ENCODE measurements at places on chromosomes 12 and 14.
A peak's percentile ranks its signal among the peaks of the same experiment; 100 is the strongest.

GRCh38 chr12:126772171-126772864 is 1494.7 kb upstream of the TMEM132C start:
- DNase-seq, result no peak

DNA sequence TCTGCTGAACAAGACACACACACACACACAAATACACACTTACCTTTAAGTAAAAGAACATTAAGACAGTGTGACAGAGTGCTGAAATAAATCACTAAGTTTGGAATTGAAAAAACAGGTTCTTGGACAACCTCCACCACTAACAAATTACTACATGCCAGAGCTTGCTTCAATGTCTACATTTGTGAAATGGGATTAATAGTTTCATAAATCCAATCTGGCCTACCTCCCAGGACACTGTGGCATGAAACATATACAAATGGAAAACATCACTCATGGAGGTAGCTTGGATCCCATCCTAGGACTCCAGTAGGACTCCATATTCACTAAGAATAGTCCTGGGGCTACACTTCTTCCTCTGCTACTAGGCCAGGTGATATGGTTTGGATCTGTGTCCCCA is 8.2 kb upstream of the CCDC60 start:
- DNase-seq, result no peak

GRCh38 chr14:21003788-21004346 is 4.8 kb downstream of the SLC39A2 start:
- no peak for DNase-seq

GRCh38 chr14:51922624-51923023 is 62.2 kb downstream of the GNG2 start:
- peak; percentile 49 for DNase-seq

DNA sequence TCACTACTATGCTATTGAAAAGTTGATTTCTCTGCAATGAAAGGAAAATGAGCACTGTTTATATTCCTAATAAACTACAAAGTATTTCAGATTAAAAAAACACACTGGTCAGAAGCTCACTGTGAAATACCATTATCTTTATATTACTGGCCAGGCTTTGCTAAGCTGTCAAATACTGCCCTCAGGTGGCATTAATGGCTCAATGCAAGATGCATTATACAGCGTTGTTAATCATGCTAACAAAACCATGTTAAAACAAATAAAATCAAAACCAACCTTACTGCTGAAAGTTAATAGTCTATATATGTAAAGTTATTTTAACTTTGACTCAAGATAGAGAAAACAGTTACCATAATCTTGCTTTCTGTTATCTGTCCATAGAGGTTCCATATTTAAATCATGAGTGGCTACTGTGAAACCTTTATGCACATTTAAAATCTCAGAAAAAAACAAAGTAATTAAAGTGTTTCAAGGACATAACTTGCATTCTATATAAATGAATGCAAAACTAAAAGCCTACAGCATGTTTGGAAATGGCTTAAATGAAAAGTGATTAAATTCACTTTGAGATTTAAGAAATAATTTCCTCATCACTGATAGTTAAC is 121.7 kb downstream of the RALGAPA1 start:
- DNase-seq, result peak; percentile 35

- no peak for DNase-seq
Observed at GRCh38 chr12:64797156-64797555, 27.3 kb upstream of the TBC1D30 start.

- DNase-seq, result no peak
Observed at GRCh38 chr12:70449753-70450341, 83.8 kb downstream of the KCNMB4 start.

- no peak for DNase-seq
Observed at GRCh38 chr14:49934646-49935045, 41.8 kb downstream of the ARF6 start.

DNA sequence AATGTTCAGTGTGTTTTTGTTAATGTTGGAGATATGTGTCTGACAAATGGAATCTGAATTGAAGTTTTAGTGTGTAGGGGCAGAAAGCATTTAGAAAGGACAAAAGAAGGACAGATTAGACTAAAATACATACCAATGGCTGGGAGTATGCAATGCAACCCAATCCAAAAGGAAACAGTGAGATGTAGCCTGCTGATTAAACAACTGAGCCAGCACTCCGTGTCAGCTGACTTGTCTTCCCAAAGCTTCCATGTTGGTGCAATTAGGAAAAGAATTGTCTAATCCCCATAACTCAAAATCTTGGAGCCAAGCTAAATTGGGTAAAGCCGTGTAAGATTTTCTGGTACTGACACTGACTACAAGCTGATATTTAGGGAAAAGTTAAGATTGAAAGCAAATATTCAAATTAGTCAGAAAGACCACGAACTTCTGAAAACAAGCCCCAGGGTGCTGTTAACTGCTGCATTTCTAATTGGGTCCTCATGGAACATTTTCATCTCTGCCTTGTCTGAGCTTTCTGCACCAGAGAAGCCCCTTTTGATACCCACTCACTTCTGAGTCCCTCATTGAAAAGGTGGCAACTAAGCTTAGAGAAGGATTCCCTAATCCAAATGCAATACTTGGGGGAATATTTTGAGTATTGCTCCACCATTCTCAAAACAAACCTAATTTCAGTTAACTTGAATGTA is 109.1 kb downstream of the DAD1 start:
- DNase-seq, result no peak

DNA sequence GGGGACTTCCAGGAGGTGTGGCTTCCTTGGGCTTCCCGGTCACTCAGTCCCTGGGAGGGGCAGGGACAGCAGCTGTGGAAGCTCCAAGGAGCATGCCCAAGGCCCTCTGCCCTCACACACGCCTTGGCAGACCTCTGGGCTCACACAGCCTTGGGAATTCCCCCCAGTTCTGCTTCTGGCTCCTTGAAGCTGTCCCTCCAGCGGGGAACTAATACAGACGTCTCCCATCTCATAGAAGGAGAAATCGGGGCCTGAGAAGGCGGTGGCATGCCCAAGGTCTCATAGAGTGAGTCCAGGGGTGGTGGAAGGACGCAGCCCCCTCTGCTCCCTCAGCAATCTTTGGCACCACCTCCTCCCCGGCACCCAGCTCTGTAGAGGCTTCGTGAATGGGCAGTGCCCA is 15.7 kb upstream of the TMEM119 start:
- DNase-seq, result no peak

DNA sequence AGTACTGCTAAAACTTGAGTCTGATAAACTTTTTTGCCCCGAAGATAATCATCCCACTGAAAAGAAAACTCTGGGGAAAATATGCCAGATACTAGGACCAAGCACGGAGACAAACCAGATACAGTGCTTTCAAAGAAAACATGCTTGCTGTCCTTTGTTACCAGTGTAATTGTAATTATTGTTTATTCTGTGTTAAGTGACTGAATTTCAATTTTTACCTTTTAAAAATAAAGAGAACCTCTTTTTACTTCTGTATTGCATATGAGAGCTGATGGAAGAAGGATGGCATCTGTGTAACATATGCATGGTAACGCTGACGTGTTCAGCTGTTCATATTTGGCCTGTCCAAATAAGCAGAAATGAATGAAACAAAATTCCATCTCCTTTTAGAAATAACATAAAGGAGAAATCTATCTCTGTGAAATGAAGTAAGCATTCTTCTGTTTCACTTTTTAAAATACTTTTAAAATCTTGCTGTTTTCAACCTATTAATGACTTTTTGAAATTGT is 22.5 kb downstream of the SLC35E3 start:
- DNase-seq, result no peak

GRCh38 chr12:22286569-22286968 is 47.9 kb downstream of the ST8SIA1 start:
- DNase-seq, result no peak

- no peak for DNase-seq
Observed at GRCh38 chr14:72464226-72464625, 429.7 kb downstream of the DPF3 start.

- DNase-seq, result no peak
Observed at GRCh38 chr12:121568971-121569751, 11.7 kb downstream of the KDM2B start.

DNA sequence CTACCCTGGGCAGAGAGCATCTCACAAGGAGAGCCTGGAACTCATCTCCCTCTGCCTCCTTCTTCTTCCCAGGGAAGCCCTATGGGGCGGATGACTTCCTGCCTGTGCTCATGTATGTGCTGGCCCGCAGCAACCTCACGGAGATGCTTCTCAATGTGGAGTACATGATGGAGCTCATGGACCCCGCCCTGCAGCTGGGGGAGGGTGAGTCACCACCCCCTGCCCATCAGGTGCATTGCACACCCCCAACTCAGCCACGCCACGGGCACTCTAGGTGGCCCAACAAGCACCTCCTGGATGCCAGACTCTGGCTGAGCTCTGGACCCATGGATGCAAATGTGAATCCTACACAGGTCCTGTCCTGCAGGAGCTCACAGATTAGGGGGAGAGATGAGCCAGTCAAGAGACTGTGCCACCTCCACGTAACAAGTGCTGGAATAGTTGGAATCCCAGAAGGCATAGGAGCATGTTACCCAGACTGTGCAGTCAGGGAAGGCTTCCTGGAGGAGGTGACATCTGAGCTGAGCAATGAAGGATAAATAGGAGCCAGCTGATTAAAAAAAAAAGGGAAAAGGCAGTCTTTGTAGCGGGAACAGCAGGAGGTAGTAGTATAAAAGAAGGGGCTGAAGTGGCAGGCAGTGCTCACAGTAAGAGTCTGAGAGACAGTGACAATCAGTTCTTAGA is 71.9 kb downstream of the LGMN start:
- no peak for DNase-seq

DNA sequence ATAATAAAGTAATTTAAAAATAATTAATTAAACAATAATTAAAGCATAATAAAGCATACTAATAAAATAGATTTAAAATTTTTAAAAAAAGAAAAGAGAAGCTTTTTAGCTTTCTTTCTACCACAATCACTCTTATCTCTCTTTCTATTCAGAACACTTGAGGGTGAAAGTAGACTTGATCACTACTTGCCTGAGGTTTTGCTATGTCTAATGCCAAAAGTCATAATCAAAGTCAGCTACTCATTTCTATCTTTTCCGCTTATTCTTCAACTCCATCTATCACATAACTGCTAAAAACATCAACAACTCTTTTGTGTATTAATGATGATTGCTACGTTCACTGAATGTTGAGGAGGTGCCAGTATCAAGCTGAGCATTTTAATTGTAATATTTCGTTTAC is 202.0 kb upstream of the KRR1 start:
- DNase-seq, result no peak

DNA sequence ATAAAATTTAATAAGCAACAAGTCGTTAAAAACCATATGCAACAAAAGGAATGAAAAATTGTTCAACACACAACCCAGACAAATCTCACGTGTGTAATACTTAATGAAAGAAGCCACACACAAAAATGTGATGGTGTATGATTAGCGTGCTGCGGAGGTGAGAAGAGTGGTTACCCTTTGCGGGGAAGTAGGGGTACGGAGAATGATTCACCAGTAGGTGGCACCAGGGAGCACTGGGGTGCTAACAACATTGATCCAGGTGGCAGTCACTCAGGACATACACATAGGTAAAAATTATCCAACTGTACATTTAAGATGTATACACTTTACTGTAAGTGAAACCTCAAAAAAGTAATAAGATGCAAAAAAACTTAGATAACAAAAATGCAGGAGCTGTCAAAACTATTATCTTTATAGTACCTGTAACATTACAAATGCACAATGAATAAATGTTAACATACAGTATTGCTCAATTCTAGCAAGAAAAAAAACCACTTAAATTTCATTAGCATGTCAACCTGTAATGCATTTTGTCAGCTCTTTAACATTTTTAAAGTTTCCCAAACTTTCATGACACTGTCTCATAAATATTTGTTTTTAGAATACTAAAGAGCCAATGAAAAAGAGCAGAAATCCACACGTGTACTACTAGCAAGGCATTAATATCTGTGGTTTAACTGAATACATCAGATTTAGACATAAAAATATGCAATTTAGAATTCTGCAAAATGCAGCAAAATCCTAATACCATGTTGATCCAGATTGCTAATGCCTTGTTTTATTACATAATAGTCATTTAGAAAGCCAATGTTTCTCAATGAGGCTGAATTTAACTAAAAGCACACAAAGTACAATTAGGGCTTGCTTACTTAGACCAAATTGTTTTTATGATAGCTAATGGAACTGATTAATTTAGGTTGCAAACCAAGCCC is 46.7 kb downstream of the TMCC3 start:
- peak; percentile 67 for DNase-seq

- no peak for DNase-seq
Observed at GRCh38 chr14:71332476-71332875, 425.2 kb downstream of the PCNX1 start.

DNA sequence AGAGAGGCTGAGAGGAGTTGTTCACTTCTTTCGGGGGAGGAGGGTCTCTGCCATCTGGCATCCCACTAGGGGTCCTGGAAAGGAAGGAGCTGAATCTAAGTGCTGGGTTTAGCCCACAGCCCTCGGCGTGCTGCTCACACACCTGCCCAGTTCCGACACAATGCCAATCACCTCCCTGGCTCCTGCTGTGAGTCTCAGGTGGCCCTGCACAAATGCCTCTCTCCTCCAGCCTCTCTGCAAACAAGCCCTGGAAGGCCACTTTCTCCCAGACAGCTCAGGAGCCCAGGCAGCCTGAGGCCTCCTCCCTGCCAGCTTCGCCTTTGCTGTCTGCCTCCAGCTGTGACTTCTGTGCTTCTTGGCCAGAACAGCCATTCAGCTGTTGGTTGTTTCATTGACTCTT is 51.2 kb downstream of the SMIM41 start:
- DNase-seq, result no peak

- DNase-seq, result no peak
Observed at GRCh38 chr14:64474041-64474440, 8.7 kb downstream of the AKAP5 start.

DNA sequence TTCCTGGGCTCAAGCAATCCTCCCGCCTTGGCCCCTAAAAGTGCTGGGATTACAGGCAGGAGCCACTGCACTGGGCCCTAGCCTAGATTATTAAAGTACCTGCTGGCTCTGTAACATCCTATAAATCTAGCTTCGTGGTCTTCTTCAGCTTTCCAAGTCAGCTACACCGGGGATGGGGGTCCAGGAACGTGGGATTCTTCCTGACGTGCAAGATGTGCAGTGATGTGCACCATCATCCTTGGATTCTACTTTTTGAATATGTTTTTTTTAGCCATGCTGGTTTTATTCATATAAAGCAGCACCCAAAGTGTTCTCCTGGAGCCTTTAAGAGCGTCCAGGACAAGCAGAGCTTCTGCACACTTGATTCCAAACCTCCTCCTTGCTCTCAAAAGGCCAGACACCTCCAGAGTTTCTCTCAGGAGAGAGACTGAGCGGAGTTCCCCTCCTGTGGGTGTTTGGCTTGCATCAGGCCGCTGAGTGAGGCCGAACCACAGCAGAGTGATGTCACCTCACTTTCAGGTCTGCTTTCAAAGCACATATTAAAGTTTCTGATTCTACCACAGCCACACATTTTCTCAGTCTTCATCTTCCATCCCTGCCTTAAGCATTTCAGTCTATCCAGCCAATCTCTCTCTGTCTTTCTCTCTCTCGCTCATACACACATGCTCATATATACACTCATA is 33.4 kb downstream of the VCPKMT start:
- DNase-seq, result no peak

DNA sequence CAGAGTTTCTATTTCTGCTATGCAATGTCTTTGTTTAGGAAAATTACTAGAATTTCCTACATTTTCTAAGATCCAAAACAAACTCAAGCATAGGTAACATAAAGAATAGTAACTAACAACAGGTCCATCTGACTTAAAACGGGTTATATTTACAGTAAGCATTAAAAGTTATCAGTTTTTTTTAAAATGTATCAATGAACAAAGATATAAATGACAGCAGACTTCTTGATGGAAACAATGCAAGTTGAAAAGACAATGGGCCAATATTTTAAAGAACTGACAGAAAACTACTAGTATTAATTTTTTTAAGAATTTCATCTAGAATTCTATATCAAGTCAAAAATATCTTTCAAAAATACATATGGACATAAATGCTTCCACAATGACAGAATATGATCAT is 367.1 kb upstream of the MGAT4C start:
- DNase-seq, result no peak

All from spinal cord (tissue), 10 donors.